ENCODE measurements at places on chromosomes 1 and 21. TPM values are rescaled to one million over a fixed set of nuclear protein-coding genes. Genes with fewer than 3 reads are reported as not detected.

LCE1F gene
- not detected for total RNA-seq

UBE2U gene
- total RNA-seq, result not detected

GRCh38 chr1:203124011-203124410, 3.5 kb upstream of the ADORA1 start:
- no peak for DNase-seq

DNA sequence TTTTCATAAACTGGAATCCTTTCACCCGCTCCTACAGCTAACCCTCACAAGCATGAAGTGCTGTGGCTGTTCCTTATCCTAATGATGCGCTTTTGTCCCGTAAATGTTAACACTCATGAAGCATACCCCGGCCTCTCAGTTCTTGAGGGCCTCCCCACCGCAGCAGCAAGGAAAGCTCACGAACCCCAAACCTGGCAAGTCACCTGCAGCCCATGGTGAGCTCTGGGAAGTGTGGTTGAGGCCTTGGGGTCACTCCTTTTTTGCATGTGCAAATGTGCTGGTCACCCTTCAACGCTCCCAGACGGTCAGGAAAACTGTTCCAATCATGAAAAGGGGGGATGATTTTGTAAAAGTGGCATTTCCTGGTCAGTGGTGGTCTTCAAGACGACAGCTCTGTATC, 124.6 kb downstream of the PRDM2 start:
- no peak for DNase-seq

KIF21B gene
- not detected for total RNA-seq

GRCh38 chr1:189434461-189434860, 1043.2 kb downstream of the BRINP3 start:
- no peak for DNase-seq

DNA sequence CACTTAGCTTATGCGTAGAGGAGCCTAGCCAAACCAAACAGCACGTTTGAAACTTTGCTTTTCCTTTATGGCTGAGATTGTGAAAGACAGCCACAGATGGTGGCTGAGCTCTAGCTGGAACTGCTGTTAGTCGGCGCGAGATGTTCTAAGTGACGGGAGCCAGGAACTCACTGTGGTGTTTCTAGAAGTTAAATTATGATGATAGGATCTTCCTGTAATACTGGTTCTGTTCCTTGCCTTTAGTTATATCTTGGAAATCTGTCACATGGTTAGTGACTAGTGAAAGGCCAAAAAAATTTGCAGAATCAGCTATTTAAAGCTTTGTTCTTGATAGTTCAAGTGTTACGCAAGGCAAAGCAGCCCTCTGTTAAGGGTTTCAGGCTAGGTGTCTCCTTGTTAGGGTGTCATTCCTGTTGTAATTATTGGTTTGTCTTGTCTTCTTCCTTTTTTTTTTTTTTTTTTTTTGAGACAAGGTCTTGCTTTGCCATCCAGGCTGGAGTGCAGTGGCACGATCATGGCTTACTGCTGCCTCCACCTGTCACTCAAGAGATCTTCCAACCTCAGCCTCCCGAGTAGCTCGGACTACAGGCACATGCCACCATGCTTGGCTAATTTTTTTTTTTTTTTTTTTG, 22.6 kb downstream of the AK4 start:
- DNase-seq, result peak; percentile 38

- DNase-seq, result no peak
These were observed 12.2 kb downstream of the ZDHHC18 start for GRCh38 chr1:26838474-26839338.

GRCh38 chr1:180117764-180118116, 36.9 kb upstream of the QSOX1 start:
- DNase-seq, result peak; percentile 88

DNA sequence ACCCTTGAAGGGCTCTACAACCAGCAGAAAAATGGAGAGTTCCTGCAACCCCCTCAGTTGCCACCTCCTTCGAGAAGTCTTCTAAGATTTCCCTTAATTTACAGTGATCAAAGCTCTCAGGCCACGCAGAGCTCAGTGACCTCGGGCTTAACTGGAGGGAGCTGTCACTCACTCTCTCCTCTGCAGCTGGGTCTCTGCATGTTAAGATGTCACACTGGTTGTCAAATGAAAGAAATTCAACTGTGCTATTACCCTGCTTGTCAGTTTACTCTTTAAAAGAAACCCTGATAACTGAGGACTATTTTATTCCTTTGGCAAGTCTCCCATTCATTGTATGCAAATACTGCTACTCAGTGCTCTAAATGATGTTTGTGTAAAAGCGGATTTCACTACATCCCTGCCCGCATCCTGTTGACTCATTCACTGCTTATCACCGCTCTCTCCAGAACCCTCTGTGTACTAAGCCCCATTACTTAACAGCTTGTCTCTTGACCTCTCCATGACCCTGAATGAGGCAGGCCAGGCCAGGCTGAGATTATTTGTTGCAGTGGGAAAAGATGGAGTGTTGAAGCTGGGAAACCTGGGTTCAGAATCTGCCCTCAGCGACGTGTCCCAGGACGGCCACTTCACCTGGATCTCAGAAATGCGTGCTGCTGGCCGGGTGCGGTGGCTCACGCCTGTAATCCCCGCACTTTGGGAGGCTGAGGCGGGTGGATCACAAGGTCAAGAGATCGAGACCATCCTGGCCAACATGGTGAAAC, 13.7 kb downstream of the DHRS3 start:
- peak; percentile 96 for DNase-seq

- peak; percentile 69 for DNase-seq
These were observed 115.1 kb downstream of the PROX1 start for GRCh38 chr1:214102907-214103306.

DNA sequence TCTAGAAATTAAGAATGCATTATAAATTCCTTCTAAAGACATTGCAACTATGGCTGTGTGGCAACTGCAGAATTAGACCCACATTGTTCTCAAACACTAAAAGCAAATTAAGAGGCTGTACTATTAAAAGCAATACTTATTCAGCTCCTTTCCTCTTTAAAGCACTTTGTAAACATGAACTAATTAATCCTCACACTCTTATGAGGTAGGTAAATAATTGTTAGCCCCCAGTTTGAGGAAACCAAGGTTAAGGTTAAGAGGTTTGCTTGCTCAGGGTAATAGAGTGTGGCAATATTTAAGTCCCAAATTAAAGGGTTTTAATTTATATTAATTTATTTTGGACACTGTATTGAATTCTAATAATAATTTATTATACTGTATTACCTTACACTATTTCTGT, 553.8 kb downstream of the LRRIQ3 start:
- DNase-seq, result no peak

VWA5B1 gene
- not detected for total RNA-seq

TMIGD3 gene
- total RNA-seq, result not detected
